ENCODE measurements at places on chromosomes 5 and 9.
A peak's percentile ranks its signal among the peaks of the same experiment; 100 is the strongest.

- peak; percentile 20 for DNase-seq
Measured at GRCh38 chr5:172078726-172079345, 72.4 kb upstream of the FBXW11 start.

- peak; percentile 23 for DNase-seq
Measured at GRCh38 chr5:138789771-138790242, 36.6 kb downstream of the CTNNA1 start.

- no peak for DNase-seq
Measured at GRCh38 chr9:88302579-88303324, 85.5 kb upstream of the SPIN1 start.

GRCh38 chr5:42235241-42235640 is 188.0 kb upstream of the GHR start:
- DNase-seq, result no peak

DNA sequence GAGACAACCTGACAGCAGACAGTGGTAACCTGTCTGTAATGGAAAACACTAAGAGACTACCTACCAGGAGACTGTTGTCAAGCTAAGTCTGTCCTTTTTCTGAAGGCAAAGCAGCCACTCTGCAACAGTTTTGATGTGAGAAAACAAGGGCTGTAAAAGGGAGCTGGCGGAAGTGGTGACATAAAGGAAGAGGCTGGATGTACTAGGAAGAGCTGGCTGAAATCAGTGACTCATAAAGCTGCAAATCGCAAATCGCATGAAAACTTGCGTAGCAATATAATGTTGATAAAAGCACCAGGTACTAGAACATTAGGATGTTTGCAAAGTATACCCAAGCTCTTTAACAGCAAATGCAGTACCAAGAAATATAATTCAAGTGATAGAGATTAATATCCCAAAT is 1.4 kb downstream of the NSUN2 start:
- DNase-seq, result no peak

DNA sequence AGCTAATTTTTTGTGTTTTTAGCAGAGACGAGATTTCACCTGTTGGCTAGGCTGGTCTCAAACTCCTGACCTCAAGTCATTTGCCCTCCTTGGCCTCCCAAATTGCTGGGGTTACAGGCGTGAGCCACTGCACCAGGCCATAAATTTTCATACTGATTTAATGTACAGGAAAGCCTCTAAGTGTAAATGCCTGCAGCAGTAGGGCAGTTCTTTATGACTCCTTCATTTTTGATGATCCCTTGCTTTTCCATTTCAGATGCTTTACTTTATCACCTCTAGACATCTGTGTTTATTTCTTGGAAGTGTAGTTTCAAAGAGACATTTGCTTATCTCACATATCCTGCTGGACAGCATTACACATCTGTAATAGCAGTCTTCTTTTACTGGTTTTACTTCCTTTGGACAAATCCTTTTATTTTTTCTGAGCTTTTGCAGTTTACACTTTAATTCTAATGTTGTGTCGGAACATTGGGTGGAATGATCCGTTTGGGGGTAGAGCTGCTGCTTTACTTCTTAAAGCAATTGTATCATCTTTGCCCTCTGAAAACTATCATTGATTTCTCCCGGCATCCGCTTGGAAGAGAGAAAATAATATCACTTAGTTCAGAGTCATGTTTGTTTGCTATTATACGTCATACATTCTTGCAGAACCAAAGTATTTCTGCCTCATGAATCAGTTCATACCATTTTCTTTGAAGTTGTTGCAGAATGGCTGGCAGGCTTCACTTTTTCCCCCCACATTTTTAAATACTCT is 36.0 kb downstream of the SCGB3A1 start:
- peak; percentile 67 for DNase-seq

- DNase-seq, result no peak
Measured at GRCh38 chr9:94507531-94508258, 47.2 kb upstream of the PCAT7 start.
